Stimulated activated CD4-positive, alpha-beta T cell treated with anti-CD3 and anti-CD28 coated beads, TNF-alpha, amount 100 ng/mL, for 4 hours (primary cell): ENCODE measurements at places on chromosomes 5 and 9.

GRCh38 chr5:143896516-143896915 is 84.6 kb downstream of the HMHB1 start:
- no peak for DNase-seq

GRCh38 chr9:100914266-100914665 is 114.3 kb upstream of the PLPPR1 start:
- DNase-seq: no peak

DNA sequence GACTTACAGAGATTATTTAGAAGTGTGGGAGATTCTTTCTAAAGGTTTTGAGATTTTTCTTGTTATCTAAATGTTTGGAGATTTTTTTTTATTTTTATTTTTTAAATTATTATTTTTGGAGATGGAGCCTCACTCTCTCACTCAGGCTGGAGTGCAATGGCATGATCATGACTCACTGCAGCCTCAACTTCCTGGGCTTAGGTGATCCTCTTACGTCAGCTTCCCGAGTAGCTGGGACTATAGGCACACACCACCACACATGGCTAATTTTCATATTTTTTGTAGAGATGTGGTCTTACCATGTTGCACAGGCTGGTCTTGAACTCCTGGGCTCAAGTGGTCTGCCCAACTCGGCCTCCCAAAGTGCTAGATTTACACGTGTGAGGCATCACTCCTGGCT is 694.5 kb downstream of the TLE1 start:
- DNase-seq: no peak

DNA sequence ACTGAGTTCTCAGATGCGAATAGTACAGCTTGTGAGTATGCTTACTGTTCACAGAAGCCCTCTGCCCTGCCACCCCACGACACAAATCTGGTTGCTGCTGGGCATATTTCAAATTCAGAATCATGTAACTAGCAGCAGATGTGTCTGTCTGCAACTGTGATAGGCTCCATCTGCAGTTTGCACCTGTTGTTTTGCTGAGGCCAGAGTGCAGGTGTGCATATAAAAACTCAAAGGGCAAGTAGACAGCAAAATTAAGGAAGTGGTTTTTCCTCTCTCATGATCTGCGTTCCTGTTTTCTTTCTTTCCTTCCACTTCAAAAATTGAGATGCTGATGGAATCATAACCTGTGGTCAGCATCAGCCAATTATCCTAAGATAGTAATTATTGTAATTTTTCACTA is 1000.5 kb downstream of the PTPRD start:
- DNase-seq: no peak

- no peak for DNase-seq
Measured at GRCh38 chr5:149605998-149606724, 24.9 kb downstream of the ARHGEF37 start.

DNA sequence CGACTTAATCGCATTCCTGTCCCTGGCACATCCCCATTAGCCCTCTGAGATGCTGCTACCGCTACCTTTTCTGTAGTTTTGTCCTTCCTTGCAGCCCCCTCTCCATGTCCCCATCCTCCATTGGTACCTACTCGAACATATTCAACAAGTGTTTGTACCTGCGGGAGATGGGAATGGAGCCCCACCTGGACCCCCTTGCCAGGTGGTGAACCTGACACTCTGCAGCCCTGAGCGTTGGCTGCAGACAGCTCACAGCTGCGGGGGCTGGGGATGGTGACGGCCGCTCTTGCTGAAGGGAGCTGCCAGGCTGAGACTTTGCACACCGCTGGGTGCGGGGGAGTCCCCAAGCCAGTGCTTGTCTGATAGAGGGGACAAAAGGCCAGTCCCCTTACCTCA is 96.3 kb upstream of the DAP start:
- DNase-seq: no peak

DNA sequence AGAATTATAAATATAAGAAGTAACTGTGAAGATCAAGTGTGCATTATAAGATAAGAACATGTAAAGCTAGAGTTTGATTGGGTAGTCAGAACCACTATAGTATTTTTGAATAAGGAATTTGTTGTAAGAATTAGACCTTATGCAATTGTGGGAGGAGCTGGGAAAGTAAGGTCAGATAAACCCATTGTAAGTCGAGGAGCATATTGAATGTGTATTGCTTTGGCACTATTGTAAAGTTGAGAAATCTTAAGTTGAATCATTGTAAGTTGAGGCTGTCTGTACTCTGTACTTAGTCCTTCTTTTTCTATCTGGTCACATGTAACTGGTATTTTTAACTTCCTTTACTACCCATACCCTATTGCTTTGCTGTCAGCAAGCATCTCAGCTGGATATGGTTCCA is 158.7 kb downstream of the CCDC171 start:
- no peak for DNase-seq

DNA sequence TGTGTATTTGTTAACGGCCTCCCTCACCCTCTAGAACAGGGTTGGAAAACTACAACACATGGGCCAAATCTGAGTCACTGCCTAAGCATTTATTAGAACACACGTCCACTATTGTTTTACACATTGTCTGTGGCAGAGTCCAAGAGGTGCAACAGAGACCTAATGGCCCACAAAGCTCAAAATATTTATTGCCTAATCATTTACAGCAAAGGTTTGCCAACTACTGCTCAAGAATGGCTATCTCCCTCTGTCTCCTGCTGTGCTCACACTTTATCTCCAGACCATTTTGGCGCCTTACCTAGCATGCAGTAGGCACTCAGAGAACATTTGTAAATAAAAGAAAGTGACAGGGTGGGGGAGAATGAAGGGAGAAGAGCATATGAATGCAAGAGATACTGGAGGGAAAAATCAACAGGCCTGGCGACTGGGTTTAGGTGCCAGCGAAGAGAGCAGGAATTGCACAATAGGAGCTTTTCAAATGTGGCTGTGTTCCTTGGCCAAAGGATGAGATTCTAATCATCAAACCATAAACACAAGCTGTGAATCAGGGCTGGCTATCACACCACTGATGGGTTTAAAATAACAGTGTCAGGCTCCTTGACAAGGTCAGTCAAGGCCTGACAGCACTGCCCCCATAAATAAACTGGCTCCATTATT is 80.3 kb downstream of the EPB41L4A start:
- DNase-seq: no peak

DNA sequence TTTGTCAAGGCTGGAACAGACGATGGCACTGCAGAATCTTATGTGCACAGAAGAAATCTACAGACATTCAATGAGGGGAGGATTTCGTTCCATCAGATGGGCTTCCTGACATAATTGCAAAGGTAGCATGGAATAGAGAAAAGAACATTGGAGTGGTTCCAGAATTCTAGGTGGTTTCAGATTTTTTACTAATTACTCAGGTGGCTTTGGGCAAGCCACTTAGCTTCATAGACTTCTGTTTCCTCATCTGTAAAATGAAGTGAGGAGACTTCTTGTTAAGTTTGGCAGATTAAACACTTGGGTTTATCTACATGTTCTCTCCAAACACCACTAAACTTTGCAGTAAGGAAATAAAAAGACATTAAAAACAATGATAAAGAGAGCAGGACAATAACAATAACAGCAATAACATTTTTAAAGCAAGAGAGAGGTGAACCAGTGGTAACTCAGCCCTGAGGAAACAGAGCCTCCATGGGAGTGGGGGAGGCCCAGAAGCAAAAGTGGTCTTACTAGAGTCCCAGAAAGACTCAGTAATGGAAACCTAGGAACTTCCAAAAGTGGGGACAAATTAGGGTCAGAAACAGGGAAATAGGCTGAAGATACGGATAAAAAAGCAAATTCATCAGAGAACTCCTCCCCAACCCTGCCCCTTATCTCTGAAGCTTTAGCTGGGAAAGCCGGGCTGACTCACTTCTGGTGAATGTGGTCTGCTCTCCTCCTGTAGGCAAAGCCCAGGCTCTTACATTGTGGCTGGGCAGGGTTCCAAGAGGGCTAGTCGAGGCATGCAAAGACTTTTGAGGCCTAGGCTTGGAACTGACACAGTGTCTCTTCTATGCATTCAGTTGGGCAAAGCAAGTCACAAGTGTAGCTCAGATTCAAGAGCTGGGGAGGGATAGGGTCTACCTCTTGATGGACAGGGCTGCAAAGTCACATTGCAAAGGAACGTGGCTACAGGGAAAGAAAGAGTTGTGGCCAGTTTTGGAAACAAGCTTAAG is 11.8 kb upstream of the ACTBL2 start:
- DNase-seq: peak; percentile 2

DNA sequence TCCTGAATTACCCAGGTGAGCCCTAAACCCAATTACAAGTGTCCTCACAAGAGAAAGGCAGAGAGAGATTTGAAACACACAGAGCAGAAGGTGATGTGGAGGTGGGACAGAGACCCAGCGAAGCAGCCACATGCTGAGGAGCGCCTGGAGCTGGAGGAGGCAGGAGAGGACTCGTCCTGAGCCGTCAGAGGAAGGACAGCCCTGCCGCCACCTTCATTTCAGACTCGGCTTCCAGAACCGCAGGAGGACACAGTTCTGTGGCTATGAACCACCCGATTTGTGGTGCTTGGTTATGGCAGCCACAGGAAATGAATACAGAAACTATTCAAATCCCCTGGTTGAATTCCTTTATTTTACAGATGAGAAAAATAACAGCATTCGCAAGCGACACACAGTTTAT is 16.4 kb upstream of the FBP1 start:
- no peak for DNase-seq

- DNase-seq: no peak
Measured at GRCh38 chr9:132824951-132825350, 53.1 kb downstream of the AK8 start.

GRCh38 chr5:167219298-167219697 is 1072.1 kb upstream of the WWC1 start:
- no peak for DNase-seq

GRCh38 chr5:124701016-124701415 is 45.4 kb downstream of the ZNF608 start:
- DNase-seq: no peak

GRCh38 chr9:89786655-89787054 is 181.8 kb downstream of the GADD45G start:
- no peak for DNase-seq

GRCh38 chr9:135993765-135994500 is 32.8 kb upstream of the UBAC1 start:
- no peak for DNase-seq

DNA sequence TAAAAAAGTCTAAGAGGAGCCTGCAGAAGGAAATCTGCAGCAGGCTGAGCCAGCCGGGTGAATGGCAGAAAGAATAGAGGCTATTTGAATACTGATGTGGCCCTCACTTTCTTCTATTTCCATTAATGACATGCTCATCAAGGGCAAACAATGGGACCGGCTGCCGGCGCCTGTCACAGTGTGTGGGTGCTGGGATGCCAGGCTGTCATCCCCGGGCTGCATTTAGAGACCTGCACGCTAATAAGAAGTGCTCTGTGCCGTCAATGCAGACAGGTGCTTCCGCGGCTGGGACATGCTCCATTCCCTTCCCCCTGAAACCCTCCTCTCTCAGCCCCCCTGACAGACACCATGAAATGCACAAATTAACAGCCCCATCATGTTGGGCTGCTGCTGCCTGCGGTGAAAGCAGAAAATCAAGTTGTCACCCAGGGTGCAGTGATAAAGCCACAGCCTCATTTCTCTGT is 217.7 kb upstream of the TBCA start:
- DNase-seq: no peak

- DNase-seq: no peak
Measured at GRCh38 chr9:120911295-120911837, 15.2 kb downstream of the TRAF1 start.

GRCh38 chr5:176653401-176654385 is 6.4 kb downstream of the TSPAN17 start:
- peak; percentile 85 for DNase-seq

GRCh38 chr5:60332244-60333004 is 367.5 kb downstream of the DEPDC1B start:
- DNase-seq: no peak

- no peak for DNase-seq
Measured at GRCh38 chr9:128122809-128123175, 4.7 kb downstream of the PTGES2 start.

DNA sequence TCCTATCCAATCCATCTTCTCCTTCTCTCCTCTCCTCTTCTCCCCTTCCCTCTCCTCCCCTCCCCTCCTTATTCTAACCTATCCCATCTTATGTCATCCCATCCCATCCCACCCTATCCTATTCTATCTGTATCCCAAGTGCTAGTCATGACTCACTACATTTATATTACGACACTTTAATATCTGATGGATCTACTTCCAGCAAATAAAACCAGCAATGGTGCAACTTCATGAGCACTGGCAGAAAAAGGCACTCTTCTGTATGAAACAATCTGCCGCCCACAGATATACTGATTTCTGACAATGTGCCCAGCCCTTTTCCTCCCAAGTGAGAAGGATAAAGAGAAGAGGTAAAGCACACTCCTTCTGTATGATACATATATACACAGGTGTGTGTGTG is 86.6 kb upstream of the ANKH start:
- DNase-seq: no peak
